ENCODE measurements at places on chromosomes 11 and 22.

GRCh38 chr11:2149460-2149859, 10.3 kb upstream of the IGF2 start:
- no peak for DNase-seq

- DNase-seq, result peak; percentile 19
Measured at GRCh38 chr22:32050678-32051515, 7.8 kb downstream of the SLC5A1 start.

DNA sequence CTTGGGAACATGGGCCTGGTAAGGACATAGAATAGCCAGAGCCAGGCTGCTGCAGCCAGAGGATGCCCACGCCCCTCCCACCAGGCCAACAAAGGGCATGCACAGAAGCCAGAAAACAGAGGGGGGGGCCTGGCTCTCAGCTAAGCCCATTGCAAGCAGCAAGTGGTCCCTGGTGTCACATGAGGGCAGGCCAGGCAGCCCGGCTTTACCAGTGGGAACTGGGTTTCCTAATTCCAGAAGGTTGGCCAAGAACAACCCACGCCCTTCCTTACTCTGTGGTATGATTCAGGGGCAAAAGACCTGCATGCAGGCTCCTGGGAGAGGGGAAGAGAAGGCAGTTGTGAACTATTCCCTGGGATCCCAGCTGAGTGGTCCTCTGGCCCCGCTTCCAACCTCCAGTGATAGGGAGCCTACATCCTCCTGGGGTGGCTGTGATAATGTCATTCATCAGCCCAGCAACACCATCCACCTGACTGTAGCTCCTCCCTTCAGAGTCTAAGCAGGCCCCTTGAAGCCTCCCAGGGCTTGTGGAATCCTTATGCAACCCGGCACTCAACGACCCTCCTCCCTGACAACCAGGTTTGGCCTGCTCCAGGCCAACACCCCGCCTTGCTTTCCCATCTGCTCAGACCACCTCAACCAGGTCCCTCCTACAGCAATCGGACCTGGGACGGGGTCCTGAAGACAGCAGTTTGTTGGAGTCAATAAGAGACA, 62.1 kb upstream of the LMO1 start:
- no peak for DNase-seq

DNA sequence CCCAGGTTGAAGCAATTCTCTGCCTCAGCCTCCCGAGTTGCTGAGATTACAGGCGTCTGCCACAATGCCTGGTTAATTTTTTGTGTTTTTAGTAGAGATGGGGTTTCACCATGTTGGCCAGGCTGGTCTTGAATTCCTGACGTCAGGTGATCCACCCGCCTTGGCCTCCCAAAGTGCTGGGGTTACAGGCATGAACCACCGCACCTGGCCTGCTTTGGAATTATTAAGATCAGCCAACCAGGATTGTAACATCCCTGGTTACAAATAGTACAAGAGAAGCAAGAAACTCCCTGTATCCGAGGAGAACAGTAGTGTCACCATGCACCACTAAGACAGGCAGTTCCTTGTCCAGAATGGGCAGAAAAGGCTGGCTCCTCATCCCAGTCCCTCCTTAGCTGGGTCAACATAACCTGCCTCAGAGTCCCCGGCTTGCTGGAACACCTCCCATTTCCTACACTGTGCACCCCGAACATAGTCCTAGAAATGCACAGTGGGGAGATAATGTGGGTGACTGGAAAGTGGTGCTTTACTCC, 77.2 kb upstream of the INCENP start:
- DNase-seq, result no peak

- no peak for DNase-seq
Measured at GRCh38 chr11:116177521-116178210, 595.1 kb downstream of the BUD13 start.

DNA sequence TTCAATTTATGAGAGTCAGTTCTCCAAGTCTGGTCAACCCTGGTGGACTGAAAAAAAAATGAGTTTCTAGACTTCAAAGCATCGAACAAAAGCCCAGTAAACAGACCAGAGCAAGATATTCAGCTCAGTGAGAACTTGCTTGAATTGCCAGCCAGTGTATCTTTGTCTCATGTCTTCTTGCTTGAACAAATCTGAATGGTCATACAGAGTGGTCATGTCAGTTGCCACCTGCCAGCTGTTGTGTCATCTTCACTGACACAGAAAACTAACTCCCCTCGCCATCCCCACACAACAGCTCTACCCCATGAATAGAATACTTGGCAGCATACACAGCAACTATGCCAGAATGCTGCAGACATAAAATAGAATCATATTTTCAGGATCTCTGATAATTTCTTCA, 27.5 kb upstream of the CALCB start:
- no peak for DNase-seq

DNA sequence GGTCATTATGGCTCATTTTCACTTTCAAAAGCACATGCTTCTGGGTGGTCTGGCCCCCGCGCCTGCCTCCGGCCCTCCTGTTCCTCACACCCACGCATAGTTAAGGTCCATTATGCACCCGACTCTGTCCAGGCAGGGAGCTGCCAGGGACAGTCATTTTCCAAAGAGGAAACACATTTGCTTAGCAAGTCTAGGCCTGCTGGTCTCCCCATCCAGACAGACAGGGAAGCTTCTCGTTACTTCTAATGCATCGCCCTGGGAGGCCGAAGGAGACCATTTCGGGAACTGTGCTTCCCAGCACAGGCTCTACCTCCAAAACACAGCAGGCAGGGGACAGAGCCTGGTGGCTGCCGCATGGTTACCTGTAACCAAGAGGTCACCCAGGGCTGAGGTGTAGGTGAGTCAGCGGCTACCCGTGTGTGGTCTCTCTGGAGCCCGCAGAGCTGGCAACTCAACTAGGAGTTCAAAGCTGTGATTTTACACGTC, 87.1 kb upstream of the SHANK2 start:
- no peak for DNase-seq

DNA sequence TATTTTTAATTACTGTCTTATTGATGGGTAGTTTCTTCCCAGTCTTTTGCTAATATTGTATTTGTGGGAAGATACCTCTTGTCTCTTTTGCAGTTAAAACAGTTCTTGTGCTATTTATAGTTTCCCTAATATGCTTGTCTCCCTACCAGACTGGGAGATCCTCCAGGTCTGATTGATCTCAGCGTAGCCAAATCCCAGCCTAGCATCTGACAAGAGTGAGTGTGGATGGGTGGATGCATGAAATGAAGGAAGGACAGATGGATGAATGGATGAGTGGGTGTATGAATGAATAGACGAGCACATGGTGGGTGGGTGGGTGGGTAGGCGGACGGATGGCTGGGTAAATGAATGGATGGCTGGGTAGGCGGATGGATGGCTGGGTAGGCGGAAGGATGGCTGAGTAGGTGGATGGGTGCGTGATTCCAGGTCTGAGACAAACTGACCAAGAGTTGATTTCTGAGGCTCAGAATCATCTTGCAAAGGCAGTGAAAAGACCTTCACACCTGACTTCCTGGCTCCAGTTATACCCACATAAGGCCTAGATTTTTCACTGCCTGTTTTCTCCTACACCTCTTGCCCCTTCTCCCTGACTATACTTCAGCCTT, 11.4 kb downstream of the DNAJB13 start:
- DNase-seq, result no peak

GRCh38 chr22:22536916-22537315, 16.8 kb upstream of the ZNF280A start:
- DNase-seq, result no peak

- no peak for DNase-seq
Measured at GRCh38 chr11:62752994-62753735, 795 bp downstream of the ZBTB3 start.

GRCh38 chr11:4049006-4049405, 45.6 kb upstream of the RRM1 start:
- DNase-seq, result no peak

DNA sequence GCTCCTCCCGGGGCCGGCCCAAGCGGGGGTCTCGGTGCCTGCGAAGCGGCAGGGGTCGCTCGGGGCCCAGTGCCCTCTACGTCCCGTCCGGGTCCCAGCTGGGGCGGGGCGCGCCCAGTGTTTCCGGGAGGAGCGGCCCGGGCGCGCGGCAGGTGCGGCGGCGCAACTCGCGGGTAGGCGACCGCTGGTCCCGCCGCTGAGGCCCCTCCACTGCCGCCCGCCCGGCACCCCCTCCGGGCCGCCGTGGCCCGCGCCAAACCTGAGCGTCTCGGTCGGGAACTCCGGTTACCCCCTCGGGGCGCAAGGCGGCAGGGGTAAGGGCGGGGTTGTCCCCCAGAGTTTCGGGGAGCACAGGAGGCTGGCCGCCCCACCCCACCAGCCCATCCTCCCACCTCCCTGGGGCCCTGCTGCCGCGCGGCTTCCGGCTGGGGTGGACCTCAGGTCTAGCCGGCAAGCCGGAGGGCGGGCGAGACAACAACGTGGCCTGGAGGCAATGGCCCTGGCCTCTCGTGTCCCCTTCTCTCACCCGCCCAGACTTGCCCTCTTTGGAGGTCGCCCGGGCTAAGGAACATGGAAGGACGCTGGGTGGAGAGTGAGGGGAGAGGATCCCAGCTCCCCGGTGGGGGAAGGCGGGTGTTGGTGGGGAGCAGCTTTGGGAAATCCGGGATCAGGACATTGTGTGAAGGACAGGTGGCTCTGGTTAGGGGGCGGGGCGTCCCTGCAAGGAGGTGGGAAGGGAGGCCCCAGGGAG, 398 bp upstream of the CRACR2B start:
- DNase-seq, result no peak

DNA sequence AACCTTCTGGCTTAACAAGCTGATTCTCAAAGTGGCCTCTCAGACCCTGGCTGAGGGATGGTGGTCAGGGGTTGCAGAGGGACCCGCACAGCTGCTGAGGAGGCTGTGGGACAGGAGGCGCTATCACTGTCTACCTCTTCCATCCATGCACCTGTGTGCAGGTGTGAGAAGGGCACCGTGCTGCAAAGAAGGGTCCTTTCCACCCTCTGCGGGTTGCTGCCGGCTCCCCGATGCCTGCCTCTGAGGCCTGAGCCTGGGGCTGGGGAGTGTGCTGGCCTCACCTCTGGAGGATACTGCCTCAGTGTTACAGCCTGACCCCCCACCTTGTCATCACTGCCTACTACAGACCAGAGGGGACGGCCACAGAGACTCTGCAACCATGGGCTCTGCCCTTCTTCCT, 66.1 kb upstream of the B3GAT1 start:
- no peak for DNase-seq

DNA sequence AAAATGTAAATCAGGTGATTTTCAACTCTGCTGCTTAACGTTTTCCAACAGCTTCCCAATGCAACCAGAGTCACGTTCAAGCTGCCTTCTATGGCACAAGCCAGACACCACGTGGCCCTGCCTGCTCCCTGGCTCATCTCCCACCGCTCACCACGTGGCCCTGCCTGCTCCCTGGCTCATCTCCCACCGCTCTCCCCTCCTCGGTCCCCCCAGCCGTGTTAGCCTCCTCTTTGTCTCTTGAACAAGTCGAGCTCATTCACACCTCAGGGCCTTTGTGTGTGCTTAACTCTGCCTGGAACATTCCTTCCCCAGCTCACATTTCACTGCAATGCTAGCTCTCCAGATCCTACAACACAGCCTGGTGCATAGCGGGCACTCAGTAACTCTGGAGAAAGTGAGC, 307.6 kb downstream of the CTTN start:
- no peak for DNase-seq

- no peak for DNase-seq
Measured at GRCh38 chr11:68505596-68505995, 45.0 kb downstream of the PPP6R3 start.

- DNase-seq, result no peak
Measured at GRCh38 chr11:27060816-27061460, 20.3 kb downstream of the BBOX1 start.

Measured in stimulated activated CD8-positive, alpha-beta memory T cell treated with anti-CD3 and anti-CD28 coated beads, Interleukin-4, amount 100 ng/mL, for 4 hours (primary cell).